ENCODE measurements at places on chromosomes 6 and 20. TPM values are rescaled to one million over a fixed set of nuclear protein-coding genes. Genes with fewer than 3 reads are reported as not detected.

GRCh38 chr6:158081657-158081935 is 86.5 kb downstream of the SERAC1 start:
- DNase-seq, result no peak

- DNase-seq, result no peak
These were observed 5.3 kb downstream of the LINC00237 start for GRCh38 chr20:21100578-21101452.

DNA sequence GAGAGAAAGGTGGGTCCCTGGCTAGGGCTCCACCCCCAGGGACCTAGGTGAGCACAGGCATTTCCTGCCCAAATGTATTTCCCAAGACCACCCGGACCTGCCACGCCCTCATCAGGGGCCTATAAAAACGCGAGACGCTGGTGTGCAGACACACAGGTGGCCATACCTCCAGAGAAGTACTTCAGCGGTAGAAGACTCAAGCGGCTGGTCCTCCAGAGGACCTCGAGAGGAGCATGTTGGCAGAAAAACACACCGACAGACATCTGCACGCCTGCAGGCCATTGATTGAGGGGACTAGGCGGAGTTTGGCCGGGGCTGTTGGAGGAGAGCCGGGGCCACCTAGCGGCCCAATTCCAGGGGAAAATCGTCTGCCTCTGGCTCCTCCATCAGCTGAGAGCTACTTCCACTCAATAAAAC is 695.8 kb upstream of the MMS22L start:
- DNase-seq, result no peak

Gene OR2J3
- total RNA-seq, result not detected

Gene MUCL3
- total RNA-seq, result not detected

Gene CTCFL
- 0.15 TPM for total RNA-seq

Gene DSP
- total RNA-seq, result 67.5 TPM
